Ovary (tissue), 10 donors: ENCODE measurements at places on chromosomes 16 and 17.

DNA sequence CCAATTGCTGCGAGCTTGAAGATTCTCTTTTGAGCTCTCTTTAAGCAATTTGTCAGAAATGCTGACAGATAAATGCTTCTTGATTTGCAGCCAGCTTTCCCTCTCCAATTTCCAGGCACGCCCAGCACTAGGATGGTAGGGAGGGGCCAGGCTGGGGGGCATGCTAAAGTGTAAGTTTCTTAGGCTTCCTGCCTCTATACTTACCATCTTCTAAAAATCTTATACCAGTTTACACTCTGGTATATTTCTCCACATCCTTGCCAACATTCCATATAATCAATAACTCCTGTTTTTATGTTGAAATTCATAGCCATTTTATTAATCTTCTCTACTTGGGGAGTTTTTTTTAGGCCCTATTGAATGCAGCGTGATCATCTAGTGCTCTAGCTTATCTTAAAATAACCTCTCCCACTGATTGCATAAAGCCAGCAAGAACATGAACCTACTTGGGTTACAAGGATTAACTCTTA lies 17.5 kb downstream of the ACSF2 start:
- DNase-seq, result no peak

DNA sequence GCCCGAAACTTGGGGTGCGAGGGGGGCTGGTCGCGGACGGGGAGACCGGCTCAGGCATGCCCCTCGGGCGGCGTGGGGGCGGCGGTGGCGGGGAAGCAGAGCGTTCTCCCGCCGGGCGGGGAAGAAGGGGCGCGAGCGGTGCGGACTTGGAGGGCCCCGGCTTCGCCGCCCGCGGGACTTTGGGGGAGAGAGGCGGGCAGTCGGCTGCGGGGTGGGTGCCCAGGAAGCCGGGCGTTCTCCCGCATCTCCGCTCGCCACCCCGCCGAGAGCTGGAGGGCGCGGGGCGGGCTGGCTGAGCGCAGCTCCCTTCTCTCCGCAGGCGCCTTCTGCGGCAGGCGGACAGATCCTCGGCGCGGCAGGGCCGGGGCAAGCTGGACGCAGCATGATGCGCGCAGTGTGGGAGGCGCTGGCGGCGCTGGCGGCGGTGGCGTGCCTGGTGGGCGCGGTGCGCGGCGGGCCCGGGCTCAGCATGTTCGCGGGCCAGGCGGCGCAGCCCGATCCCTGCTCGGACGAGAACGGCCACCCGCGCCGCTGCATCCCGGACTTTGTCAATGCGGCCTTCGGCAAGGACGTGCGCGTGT lies 772 bp downstream of the NTN1 start:
- no peak for DNase-seq

DNA sequence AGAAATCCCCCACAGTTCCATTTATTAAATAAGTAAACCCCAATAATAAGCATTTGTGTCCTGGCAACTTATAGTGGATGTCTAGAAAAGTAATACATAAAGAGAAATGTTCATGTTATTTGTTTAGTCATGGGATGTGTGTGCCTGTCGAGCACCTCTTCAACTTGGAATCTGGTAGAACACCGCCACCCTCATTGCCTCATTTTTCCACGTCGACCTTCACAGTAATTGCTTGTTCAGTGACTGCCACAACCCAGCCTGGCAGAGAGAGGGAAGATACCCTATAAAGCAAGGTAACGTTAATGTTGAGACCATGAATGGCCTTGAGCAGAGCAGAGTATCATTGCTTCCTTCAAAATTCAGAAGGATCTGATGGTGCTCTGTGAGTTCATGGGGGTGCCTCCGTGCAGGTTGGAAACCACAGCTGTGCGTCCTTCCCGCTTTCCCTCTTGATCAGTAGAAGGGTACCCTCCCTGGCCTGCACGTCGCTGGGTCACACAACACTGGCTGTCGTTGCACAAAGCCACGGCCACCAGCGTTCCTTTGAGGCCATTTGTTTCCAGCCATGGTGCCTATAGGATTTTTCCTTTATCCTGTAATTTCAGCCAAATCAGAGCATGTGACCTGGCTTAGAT lies 3.7 kb upstream of the DNASE1 start:
- no peak for DNase-seq

DNA sequence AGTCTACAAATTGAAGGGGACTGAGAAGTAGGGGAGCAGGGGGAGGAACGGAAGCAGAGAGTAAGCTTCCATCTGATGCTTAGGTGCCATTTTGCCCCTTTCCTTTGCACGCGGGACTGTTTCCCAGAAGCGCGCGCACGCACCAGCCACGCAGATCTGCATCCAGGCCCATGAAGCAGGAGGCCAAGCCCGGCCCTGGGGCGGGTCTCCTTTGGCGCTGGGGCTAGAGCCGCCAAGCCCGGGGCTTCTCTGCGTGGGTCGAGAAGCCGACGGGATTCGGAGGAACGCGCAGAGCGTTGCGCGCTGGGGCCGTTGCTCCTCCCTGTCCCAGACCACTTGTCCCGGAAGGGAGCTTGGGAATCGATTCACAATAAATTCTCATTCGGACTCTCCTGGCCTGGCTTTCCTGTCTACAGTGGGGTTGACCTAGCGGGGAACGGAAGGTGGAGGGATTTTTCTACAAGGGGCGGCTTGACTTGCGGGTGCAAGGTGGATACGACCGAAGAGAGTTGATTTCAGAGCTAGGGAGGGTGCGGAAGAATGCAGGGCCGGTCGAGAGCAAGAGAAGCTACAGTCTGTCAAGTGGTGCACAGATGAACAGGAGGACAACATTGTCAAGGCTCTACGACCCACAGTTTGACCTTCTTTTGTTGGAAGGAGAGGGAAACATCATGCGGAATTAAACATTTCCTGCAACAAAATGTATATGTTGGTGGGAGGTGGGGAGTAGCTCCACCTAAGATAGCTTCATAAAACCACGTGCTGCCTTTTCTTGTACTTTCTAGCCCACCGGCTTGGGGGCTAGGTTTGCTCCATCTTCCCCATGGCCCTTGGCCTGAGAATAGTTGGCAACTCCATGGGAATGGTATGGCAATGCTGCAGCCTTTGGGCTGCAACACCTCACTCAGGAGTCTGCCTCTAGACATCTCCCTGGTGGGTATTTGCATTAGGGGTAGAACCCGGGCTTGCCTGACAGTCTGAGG lies 4.5 kb downstream of the HOXB9 start:
- DNase-seq, result no peak

DNA sequence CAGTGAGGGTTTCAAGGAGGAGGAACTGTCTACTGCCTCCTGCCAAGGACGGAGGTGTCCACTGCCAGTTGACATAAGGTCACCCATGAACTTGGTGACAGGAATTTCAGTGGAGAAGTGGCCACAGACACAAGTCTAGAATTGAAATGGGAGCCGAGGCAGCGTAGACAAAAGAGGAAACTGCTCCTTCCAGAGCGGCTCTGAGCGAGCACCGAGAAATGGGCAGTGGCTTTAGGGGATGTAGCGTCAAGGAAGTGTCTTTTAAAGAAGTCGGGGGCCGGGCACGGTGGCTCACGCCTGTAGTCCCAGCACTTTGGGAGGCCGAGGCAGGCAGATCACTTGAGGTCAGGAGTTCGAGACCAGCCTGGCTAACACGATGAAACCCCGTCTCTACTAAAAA lies 3.1 kb upstream of the SERPINF1 start:
- no peak for DNase-seq
